ENCODE measurements at places on chromosomes 1 and 21. TPM values are rescaled to one million over a fixed set of nuclear protein-coding genes. Genes with fewer than 3 reads are reported as not detected.

The ACTL8 gene
- not detected for total RNA-seq

The TNFRSF1B gene
- 14.7 TPM for total RNA-seq

The EIF3I gene
- total RNA-seq: 378 TPM

The TINAGL1 gene
- 343 TPM for total RNA-seq

The NUF2 gene
- total RNA-seq: 8.1 TPM

The SLC6A17 gene
- not detected for total RNA-seq

The ARHGEF10L gene
- total RNA-seq: 3.5 TPM

The ROR1 gene
- total RNA-seq: 17.1 TPM

The KCNN3 gene
- 0.09 TPM for total RNA-seq

The ALPL gene
- total RNA-seq: 1.5 TPM

The GBP7 gene
- not detected for total RNA-seq

The CA6 gene
- not detected for total RNA-seq

The REN gene
- total RNA-seq: not detected

The CLCA4 gene
- total RNA-seq: not detected

The LEPR gene
- 15.9 TPM for total RNA-seq

The SPRR5 gene
- total RNA-seq: not detected

The TTC22 gene
- not detected for total RNA-seq

The TCHHL1 gene
- not detected for total RNA-seq

The XCL1 gene
- not detected for total RNA-seq

The ARHGEF16 gene
- total RNA-seq: 0.09 TPM

The ETS2 gene
- total RNA-seq: 61.9 TPM

The TMEM269 gene
- total RNA-seq: not detected

The SLC45A1 gene
- total RNA-seq: 1.5 TPM

The ATP8B2 gene
- total RNA-seq: 66.5 TPM

The PCP4 gene
- total RNA-seq: not detected

The AVPR1B gene
- not detected for total RNA-seq

The CNTN2 gene
- not detected for total RNA-seq

The MYOG gene
- total RNA-seq: not detected

The GSTM2 gene
- total RNA-seq: 5.6 TPM

The TMPRSS3 gene
- not detected for total RNA-seq

The KRTAP19-3 gene
- total RNA-seq: not detected

The SYT2 gene
- total RNA-seq: not detected

The LRRC3 gene
- total RNA-seq: 1.2 TPM

The METTL25B gene
- 9.7 TPM for total RNA-seq

The ADAMTS4 gene
- 13.9 TPM for total RNA-seq

The STUM gene
- total RNA-seq: not detected

The IL19 gene
- not detected for total RNA-seq

The NEGR1 gene
- 4.8 TPM for total RNA-seq

The LAMB3 gene
- total RNA-seq: 21.8 TPM

The PGLYRP3 gene
- not detected for total RNA-seq

The C1orf53 gene
- total RNA-seq: 2.6 TPM

The EDN2 gene
- 0.09 TPM for total RNA-seq

Data from endothelial cell of coronary artery (primary cell).